Stimulated activated CD8-positive, alpha-beta memory T cell treated with anti-CD3 and anti-CD28 coated beads, Interleukin-4, amount 100 ng/mL, for 1 hour (primary cell): ENCODE measurements at places on chromosomes 4 and X.

DNA sequence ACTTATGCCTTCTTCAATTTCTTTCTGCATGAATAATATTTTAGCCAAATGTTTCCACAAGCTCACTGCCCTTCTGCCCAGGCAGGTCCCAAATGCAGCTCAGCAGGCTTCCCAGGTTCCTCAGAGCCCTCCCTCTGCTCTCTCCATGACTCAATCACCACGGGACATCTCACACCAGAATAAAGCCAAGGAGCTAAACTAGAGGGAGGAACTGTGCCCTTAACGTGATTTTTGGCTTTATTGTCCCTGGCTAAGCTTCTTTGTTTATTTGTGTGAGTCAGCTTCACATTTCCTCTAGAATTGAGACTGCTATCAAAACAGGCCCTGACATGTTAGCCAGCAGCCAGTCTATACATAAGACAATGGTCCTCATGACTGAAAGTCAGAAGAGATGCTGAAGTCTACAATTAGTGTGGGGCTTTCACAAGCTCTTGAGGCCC lies 186.4 kb upstream of the GALNT7 start:
- no peak for DNase-seq

GRCh38 chr4:75135068-75135825 lies 202.3 kb downstream of the PARM1 start:
- no peak for DNase-seq

DNA sequence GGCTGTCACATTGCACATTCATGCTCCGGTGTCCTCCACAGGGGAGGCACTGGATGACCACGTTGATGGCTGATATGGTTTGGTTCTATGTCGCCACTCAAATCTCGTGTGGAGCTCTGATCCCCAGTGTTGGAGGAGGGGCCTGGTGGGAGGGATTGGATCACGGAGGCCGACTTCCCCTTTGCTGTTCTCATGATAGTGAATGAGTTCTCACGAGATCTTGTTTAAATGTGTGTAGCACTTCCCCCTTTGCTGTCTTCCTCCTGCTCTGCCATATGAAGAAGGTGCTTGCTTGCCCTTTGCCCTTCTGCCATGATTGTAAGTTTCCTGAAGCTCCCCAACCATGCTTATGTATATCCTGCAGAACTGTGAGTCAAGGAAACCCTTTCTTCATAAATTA lies 22.3 kb upstream of the NAT8L start:
- no peak for DNase-seq

GRCh38 chr4:94420356-94420755 lies 31.4 kb upstream of the PDLIM5 start:
- DNase-seq, result no peak

DNA sequence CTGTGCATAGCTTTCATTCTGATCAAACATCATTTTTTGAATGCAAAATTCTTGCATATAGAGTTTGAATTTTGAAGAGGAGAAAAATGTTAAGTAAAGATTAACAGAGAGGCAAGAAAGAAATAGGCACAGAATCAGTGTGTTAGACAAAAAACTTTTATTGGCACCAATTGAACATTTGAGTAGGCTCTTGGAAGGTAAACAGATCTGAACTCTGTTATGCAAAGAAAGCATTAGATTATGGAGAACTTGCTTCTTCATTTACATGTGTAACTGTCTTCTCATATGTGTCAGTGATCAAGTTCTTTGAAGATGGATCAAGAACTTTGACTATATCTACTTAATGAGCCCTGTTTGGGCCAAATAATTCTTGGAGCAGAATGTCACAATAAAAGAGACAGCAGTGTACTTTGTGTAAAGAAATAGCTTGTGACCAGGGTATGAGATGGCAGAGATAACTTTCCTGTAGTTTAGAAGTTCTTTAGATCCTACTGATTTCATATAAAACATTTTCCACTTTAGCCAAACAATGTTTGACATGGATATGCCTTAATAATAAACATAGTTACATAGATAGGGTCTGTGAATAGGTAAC lies 61.3 kb downstream of the LIMCH1 start:
- DNase-seq, result no peak

DNA sequence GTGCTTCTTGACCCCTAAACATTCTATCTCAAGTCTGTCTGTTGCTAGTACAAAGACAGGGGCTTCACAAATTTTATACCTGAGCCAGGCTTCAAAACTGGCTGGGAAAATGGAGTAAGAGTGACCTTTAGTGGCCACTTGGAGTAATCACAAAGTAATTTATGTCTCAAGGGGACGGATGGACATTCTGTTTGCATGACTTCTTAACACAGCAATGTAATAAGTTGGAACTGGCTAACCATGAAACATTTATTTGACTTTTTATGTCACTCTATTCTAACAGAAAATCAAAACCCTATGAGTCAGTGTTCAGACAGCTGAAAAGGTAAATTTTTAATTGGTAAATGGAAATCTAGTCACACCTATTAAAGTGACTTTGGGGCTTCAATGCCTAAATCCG lies 600.6 kb downstream of the ANKRD50 start:
- no peak for DNase-seq

DNA sequence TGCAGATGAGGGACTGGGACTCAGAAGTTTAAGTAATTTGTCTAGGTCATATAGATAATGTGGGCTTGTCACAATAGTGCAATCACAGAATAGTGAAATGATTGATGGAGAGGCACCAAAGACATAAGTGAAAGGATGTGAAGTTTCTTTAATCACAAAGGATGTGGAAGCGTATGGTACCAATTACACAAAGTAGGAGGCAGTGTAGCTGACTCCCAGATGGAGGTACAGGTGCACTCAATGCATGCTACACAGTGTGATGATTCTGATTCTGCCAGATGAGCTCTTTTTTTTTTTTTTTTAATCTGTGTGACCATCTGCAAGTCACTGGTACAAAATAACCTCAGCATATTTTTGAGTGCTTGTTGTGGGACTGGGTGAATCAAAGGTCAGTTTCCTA lies 411.3 kb downstream of the SPRY1 start:
- DNase-seq, result no peak
